ENCODE measurements at places on chromosomes 3 and 15.

DNA sequence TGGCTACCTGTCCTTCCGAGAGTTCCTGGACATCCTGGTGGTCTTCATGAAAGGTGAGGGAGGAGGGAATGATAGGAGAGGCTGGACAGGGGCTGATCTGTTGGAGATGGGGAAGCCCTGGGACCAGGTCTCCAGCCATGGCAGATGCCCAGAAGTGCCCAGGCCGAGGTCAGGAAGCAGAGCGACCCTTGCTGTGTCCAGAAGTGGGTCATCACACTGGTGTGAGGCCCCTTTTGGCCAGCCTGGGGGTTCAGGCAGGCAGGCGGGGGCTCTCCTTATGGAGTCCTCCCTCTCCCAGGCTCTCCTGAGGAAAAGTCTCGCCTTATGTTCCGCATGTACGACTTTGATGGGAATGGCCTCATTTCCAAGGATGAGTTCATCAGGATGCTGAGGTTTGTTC lies 17.8 kb downstream of the DUOX1 start:
- no peak overlapping the region for H3K27ac ChIP-seq
- no peak overlapping the region for H3K4me3 ChIP-seq
- peaks cover 23% of the 10 kb centered on the region for H3K4me1 ChIP-seq
- no peaks in the 10 kb centered on the region for H3K36me3 ChIP-seq
- no peak for DNase-seq
- H3K27me3 ChIP-seq, result no peaks in the 10 kb centered on the region

- H3K27me3 ChIP-seq, result no peaks in the 10 kb centered on the region
- H3K36me3 ChIP-seq, result no peaks in the 10 kb centered on the region
- peaks cover 34% of the 10 kb centered on the region for H3K4me1 ChIP-seq
- H3K27ac ChIP-seq, result peak overlapping the region; percentile 95
Measured at GRCh38 chr15:69852482-69852881, 245.2 kb downstream of the TLE3 start.

DNA sequence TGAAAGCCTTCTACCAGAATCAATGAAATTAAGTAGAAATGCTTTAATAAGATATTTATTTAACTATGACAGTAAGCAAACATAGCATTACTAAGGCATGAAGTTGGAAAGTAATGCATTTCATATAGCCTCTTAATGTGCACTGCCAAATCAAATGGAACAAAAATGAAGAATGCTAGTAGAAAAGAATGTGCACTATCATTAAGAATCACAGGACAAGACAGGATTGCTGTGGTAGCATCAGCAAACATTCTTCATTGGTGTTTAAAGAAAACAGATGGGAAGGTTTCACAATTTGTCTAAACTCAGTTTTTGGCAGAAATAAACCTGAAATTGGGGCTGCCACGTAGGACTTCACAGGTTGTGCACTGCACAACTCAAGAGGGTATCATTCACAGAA lies 168.9 kb downstream of the CNTN3 start:
- no peak overlapping the region for H3K4me3 ChIP-seq

GRCh38 chr3:179181021-179181472 lies 32.9 kb downstream of the PIK3CA start:
- H3K36me3 ChIP-seq, result no peaks in the 10 kb centered on the region
- peak overlapping the region; percentile 42 for H3K27ac ChIP-seq
- peak overlapping the region; percentile 6 for H3K4me3 ChIP-seq
- peak; percentile 72 for DNase-seq
- peaks cover 38% of the 10 kb centered on the region for H3K4me1 ChIP-seq

- H3K27ac ChIP-seq, result no peak overlapping the region
- H3K4me3 ChIP-seq, result no peak overlapping the region
- H3K36me3 ChIP-seq, result no peaks in the 10 kb centered on the region
- no peak for DNase-seq
Measured at GRCh38 chr3:3705090-3705775, 94.0 kb upstream of the LRRN1 start.

GRCh38 chr3:42747581-42747980 lies 25.5 kb downstream of the CCDC13 start:
- DNase-seq, result no peak
- 0 out of 2 replicates have a peak, but pooled peaks cover 8% of the 10 kb centered on the region for H3K4me1 ChIP-seq
- H3K27me3 ChIP-seq, result no peaks in the 10 kb centered on the region
- no peak overlapping the region for H3K27ac ChIP-seq
- no peak overlapping the region for H3K4me3 ChIP-seq
- no peaks in the 10 kb centered on the region for H3K36me3 ChIP-seq

DNA sequence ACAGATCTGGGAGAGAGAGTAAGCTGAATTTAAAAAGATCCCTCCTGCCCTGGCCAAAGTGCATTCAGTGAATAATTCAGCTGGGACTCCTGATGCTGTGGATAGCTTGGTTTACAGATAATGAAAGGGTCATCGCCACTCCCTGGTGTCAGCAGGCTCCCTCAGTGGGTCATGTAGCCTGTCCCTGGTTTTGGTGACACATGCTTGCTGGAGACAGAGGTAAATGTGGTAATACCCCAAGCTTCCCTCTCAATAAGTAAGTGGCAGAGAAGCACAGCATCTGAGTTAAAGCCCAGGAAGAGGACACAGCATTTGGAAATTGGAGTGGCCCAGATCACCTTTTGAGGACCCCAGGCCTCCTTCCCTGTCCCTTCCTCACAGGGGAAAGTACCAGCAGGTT lies 1.8 kb downstream of the TMEM115 start:
- H3K4me1 ChIP-seq, result peaks cover 25% of the 10 kb centered on the region
- peak overlapping the region; percentile 75 for H3K4me3 ChIP-seq
- peak; percentile 16 for DNase-seq

- DNase-seq, result peak; percentile 95
- no peaks in the 10 kb centered on the region for H3K27me3 ChIP-seq
- H3K4me1 ChIP-seq, result peaks cover 25% of the 10 kb centered on the region
- H3K4me3 ChIP-seq, result peak overlapping the region; percentile 37
- peak overlapping the region; percentile 72 for H3K27ac ChIP-seq
Measured at GRCh38 chr3:153138276-153139210, 23.5 kb upstream of the RAP2B start.

DNA sequence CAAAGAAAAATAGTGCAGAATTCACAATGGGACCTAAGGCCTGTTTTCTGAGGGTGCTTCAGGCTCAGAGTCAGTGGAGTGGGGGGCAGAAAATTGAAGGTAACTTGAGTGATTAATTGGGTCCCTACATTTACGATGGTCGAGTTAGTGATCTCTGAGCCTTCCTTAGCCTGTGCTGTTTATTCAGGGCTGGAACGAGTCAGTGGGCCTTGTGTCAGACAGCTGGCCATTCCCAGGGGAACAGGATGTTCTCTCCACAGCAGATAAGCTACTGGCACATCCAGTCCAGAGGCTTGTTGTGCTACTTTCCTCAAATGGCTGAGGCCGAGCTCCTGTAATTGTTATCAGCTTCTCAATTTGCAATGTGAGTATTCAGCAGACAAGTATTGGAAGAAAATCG lies 29.2 kb upstream of the CNTN3 start:
- H3K4me3 ChIP-seq, result no peak overlapping the region
- H3K27me3 ChIP-seq, result no peaks in the 10 kb centered on the region
- H3K27ac ChIP-seq, result no peak overlapping the region
- no peaks in the 10 kb centered on the region for H3K36me3 ChIP-seq
- DNase-seq, result peak; percentile 72

All from GM23248 (cell line).